IPS DF 6.9 (cell line): ENCODE measurements at places on chromosomes 13 and 19.

DNA sequence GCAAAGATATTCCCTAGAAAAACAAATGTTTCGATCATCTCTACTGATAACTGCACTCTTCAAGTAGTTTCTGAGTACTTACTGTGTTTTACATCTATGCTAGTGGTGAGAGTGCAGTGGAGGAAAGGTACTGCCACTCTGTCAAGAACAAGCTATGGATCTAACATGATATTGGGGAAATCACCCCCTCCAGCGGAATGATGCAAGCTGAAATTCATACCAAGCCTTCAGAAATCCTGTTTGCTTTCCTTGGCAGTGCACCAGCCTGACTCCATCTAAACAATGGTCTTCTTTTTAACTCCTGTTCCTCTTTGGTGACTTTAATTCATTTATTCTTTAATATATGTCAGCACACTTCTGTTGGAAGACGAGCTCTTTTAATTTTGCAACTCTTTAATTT, 238.0 kb downstream of the PCDH9 start:
- DNase-seq = no peak

DNA sequence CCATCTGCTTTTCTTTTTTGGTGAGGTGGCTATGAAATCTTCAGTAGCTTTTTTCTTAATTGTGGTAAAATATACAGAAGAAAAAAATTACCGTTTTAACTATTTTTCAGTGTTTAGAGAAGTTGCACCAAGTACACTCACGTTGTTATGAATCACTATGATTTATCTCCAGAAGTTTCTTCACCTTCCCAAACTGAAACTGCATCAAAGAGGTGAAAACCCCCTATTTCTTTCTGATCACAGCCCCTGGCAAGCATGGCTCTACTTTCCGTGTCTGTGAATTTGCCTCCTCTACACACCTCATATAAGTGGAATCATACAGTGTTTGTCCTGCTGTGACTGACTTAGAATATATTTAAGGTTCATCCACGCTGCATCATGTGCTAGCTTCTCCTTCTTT, 15.6 kb upstream of the SIGLEC10 start:
- DNase-seq = no peak

GRCh38 chr13:79772811-79773210, 291.9 kb downstream of the NDFIP2 start:
- no peak for DNase-seq

DNA sequence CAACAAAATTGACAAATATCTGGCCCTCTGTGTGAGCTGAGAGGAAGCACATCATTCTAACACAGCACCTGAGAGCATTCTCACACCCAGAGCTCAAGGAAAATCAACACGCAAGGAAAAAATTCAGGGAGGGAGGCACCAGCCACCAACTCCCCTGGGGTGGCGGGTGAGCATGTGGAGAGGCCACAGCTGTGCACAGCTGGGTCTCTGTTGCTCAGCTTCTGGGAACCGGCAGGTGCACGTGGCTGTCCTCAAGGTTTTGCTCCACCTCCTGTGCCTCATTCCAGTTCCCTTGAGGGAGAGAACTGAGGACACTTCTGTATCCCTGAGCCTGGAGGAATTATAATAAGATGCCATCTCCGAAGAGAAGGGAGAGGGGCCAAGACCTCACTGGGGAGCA, 134.0 kb downstream of the USP12 start:
- DNase-seq = no peak
